ENCODE measurements at places on chromosomes 1 and 21.
A peak's percentile ranks its signal among the peaks of the same experiment; 100 is the strongest.

- DNase-seq: peak; percentile 24
Observed at GRCh38 chr1:164836614-164837018, 277.6 kb downstream of the PBX1 start.

- no peak for DNase-seq
Observed at GRCh38 chr1:175158170-175158591, 34.4 kb downstream of the KIAA0040 start.

DNA sequence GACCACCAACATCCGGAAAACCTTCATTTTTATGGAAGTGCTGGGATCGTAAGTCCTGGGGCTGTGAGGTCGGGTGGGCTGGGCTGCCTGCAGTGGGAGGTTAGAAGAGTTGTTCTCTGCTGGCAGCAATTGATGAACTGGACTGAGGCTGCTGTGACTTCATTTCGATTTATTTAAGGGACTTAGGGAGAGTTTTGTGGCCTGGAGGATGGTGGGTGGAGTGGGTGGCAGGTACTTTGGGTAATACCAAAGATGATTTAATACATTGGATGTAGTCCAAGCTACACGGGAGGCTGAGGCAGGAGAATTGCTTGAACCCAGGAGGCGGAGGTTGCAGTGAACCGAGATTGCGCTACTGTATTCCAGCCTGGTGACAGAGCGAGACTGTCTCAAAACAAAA lies 11.5 kb downstream of the CAMK1G start:
- no peak for DNase-seq

DNA sequence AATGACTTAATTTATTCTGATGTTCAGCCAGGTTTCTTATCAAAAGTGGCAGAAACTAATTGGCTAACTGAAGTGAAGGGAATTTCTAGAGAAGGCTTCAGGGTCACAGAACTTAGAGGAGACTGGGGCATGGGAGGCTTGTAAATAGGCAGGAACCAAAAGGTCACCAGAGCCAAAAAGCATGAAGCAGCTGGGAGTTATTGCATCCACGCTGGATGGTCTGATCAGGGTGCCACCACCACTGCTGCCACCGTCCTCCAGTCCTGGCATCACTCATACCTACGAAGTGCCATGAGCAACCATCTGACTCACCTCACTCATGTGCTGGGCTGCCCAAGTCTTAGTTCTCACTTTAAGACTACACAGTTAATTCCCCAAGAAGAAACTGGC lies 82.5 kb upstream of the DPH5 start:
- DNase-seq: no peak

DNA sequence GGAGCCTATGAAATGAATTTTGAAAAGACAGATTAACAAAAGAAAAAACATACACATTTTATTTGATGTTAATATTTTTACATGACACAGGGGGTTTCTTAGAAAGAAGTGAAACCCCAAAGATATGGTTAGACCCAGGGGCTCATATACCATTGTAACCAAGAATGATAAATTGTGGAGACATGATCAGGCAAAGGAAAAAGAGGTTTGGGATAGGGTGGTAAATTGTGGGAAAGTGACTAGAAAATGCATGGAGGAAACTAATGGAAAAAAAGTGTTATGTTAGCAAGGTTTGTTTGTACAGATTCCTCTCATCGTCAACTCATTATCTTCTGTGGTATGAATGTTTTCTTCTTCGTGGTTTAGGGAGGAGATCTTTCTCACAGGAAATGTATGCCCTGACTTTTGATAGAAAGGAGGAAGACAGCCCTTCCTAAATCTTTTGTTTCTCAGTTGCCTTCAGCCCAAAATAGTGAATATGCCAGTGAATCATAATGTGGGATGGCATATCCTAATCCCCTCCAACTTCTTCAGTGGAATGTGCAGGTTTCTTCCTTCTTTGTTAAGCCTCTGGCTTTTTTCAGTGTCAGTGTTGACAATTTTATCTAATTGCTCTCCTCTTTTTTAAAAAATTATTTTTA lies 140.4 kb upstream of the UBE2U start:
- DNase-seq: no peak

GRCh38 chr1:220325306-220325995 lies 53.2 kb upstream of the RAB3GAP2 start:
- DNase-seq: no peak

DNA sequence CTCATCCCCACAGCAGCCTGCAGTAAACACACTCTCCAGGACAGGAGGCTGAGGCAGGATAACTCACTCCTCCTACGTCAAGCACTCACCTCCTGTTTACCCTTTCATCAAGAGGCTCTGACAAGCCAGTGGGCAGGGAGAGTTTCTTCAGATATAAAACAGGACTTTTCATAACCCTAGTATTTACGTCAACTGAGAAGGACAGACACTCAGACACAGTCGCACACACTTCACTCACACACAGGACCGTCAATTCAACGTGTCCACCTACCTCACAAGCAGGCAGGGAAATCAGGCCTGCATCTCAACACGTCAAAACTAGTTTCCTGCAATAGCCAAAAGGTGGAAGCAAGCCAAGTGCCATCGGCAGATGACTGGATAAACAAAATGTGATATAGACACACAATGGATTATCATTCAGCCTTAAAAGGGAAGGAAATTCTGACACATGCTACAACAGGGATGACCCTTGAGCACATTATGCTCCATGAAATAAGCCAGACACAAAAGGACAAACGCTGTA lies 48.6 kb downstream of the ITPKB start:
- DNase-seq: no peak

DNA sequence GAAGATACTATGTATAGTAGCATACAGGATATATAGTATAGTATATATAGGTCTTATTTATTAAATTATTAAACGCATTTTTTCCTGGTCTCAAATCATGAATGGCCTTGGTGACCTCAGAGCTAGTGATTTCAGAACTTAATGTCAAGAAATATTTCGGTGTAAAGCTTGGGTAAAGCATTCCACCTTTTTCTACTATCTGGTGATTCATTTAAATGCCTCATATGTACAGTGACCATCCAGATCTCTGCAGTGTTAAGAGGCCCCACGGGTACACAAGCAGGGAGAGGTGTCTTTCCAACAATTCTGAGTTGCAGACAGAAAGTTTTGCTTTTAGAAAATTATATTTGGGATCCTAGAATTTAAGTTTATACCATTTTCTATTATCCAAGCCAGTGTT lies 626.5 kb downstream of the PTPRC start:
- no peak for DNase-seq

DNA sequence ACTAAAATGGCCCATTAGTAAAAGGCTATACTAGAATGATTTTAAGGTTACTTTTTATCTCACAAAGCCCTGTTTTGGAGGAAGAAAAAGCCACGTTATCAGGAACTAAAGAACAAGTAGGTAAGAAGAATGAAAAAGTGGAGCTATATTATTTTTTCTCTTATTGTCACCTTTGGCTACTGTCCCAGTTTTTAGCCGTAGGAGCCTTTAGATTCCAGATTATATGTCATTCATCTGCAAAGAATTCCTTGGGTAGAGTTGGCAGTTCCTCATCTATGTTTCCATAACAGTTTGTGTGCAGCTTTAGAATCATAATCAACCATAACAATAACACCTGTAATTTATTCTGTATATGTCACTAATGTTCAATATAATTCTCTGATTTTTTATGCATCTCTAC lies 83.8 kb downstream of the TPR start:
- no peak for DNase-seq

GRCh38 chr1:179369751-179370341 lies 4.1 kb downstream of the AXDND1 start:
- DNase-seq: no peak

DNA sequence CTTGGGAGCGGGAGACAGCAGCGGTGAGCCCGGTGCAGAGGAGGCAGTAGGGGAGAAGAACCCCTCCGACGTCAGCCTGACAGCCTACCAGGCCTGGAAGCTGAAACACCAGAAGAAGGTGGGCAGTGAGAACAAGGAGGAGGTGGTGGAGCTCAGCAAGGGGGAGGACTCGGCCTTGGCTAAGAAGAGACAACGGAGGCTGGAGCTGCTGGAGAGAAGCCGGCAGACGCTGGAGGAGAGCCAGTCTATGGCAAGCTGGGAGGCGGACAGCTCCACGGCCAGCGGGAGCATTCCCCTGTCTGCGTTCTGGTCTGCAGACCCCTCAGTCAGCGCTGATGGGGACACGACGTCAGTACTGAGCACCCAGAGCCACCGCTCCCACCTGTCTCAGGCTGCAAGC lies 32.9 kb downstream of the STYXL2 start:
- no peak for DNase-seq

DNA sequence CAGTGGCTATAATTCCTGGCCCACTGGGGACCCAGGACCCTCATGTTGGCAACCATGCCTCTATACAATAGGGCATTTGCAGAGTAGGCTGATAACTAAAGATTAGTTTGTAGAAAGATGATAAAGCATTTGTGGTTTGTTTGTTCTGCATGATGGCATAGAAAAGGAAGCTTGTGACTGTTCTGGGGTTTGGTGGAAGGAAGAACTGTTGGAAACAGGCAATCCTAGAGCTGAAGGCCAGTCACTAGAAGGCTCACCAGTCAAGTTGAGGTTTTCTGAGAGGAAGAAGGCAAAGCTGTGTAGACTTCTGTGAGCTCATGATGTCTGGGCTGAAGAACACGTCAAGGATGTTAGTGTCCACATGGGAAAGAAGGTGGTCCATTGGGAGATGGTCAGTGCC lies 140.3 kb upstream of the VANGL1 start:
- DNase-seq: no peak

- DNase-seq: no peak
Observed at GRCh38 chr1:230515451-230516145, 89.5 kb upstream of the PGBD5 start.

GRCh38 chr1:58620259-58620658 lies 43.2 kb upstream of the TACSTD2 start:
- no peak for DNase-seq

DNA sequence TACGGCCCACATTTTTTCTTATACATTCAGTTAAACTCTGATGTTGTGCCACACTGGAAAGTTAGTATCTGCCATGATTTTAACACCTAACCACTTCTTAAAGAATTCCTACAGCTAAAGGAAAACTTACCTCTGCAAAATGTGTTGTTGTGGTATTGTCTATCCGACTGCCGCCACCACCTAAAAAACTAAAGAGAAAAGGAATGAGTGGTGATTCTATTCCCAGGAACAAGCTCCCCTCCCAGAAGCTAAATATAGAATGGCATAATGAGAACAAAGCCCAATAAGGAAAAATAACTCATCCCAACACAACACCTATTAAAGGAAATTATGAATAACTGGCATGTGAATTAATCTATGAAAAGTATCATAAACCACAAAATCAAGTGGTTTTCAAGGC lies 39.5 kb downstream of the RNF115 start:
- DNase-seq: no peak

- DNase-seq: no peak
Observed at GRCh38 chr1:19124273-19124672, 85.8 kb downstream of the UBR4 start.

DNA sequence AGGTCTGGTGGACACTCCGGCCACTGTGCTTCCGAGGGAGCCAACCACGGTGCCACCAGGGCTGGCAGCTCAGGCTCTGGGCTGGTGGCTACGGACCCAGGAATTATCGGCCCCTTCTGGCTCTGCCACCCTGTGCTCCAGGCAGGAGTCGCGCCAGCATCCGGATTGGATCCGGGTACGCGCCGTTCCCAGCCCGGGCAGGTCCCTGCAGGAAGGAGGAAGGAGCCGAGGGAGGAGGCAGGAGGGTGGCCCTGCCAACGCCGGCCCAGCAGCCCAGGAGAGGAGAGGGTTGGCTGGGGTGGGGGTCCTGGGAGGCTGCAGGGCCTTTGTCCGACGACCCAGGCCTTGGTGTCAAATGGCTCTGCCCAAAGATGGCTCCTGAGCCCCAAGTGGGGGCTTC lies 160.5 kb downstream of the CASZ1 start:
- DNase-seq: no peak
